ENCODE measurements at places on chromosomes 2 and 18.

DNA sequence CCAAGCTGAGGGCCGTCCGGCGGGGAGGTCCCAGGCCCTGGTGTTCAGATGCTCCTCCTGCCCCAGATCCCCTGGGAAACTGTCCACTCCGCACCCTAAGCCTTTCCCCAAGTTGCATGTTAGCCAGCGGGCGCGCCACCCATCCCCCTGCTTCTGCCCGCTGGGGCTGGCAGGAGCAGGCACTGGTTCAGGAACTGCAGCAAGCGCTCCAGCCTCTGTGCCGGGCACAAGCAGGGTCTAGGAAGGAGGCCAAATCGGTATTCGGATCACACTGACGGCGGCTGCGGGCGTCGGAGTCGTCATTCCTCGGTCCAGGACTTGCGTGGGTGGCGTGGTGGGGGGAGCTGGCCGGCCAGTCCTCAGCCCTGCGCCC is 53.7 kb downstream of the FAM168B start:
- DNase-seq, result no peak

GRCh38 chr18:72762515-72763122 is 105.2 kb downstream of the NETO1 start:
- DNase-seq, result peak; percentile 29

DNA sequence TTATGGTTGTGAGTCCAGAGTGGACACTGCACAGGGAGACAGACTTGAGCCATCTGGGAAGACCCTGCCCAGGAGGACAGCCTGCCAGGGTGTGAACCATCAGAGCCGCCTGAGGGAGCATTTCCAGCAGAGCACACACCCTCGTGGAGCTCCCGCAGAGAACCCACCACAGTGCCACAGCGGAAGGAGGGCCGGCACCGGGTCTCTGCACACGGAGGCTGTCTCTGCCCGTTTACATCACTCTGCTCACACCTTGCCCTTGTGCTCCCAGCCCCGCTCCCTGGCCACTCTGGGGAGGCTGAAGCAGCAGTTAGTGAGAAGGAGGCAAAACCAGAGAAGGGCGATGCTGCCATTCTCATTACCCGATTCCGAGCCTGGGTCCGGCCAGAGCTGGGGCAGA is 161.9 kb downstream of the KLHL29 start:
- no peak for DNase-seq

GRCh38 chr18:77750006-77750405 is 500.4 kb downstream of the GALR1 start:
- no peak for DNase-seq

- DNase-seq, result no peak
Observed at GRCh38 chr2:200472853-200473464, 36.9 kb downstream of the KCTD18 start.

DNA sequence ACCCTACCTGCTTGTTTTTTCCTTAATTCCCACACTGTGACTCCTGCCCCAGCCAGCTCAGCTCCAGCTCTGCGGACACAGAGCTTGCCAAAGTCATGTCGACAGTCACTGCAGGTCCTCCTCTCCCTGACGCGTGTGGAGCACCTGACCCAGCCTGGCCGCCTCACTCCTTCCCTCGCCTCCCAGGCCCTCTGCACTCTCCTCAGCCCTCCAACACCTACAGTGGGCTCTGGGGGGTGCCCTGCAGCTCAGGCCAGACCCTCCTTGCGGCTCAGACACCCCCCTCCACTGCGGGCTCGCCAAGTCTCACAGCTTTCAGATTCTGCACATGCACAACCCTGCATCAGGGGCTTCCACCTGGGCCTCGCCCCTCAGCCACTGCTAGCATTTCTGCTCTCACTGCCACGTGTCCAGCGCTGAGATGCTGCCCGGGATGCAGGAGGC is 68.3 kb downstream of the NDUFA10 start:
- no peak for DNase-seq

DNA sequence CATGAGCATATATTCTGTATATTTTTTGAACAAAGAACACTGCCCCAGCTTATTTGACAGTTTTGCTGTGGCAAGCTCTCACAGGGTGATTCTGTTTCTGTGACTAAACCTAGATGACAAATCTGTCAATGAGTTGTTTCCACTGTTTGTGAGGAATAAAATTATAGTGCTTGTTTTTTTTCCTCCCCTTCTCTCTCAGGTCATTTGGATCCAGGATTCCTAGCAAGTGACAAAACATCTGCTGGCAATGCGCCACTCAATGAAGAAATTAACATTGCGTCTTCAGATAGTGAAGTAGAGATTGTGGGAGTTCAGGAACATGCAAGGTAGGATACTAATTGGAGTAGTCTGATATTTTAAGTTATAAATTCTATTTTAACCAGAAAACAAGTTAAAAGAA is 149.3 kb downstream of the HAUS1 start:
- no peak for DNase-seq

- DNase-seq, result no peak
Observed at GRCh38 chr2:60413069-60413813, 140.2 kb downstream of the BCL11A start.

- no peak for DNase-seq
Observed at GRCh38 chr2:196186266-196186980, 15.0 kb upstream of the STK17B start.

- no peak for DNase-seq
Observed at GRCh38 chr18:78751664-78752063, 228.0 kb upstream of the SALL3 start.

GRCh38 chr2:236287656-236288055 is 23.4 kb upstream of the ASB18 start:
- no peak for DNase-seq

GRCh38 chr18:64365106-64365505 is 216.2 kb upstream of the LINC00305 start:
- DNase-seq, result no peak

- no peak for DNase-seq
Observed at GRCh38 chr2:171554991-171555615, 32.8 kb downstream of the CYBRD1 start.

- no peak for DNase-seq
Observed at GRCh38 chr2:230849633-230850357, 14.9 kb upstream of the ITM2C start.

DNA sequence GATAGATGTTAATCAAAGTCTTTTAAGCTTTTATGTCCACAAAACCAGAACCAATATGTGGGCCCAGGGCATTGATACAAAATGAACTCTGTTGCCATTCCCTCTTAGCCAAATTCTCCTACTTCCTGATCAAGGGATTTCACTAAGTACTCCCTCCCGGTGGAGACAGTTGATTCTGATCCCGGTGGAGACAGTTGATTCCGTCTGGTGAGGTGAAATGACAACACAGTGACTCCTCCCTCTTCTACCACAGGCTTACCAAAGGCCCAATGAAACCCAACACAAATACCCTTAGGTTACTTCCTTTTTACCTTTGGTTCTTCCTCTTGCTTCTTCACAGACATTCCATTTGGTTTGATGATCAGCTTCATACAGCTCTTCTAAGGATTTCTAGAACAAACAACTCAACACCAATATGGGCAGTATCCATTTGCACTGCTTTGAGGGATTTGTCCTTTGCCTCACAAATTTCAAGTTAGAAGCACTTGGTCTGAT is 153.8 kb downstream of the IKZF2 start:
- DNase-seq, result no peak

DNA sequence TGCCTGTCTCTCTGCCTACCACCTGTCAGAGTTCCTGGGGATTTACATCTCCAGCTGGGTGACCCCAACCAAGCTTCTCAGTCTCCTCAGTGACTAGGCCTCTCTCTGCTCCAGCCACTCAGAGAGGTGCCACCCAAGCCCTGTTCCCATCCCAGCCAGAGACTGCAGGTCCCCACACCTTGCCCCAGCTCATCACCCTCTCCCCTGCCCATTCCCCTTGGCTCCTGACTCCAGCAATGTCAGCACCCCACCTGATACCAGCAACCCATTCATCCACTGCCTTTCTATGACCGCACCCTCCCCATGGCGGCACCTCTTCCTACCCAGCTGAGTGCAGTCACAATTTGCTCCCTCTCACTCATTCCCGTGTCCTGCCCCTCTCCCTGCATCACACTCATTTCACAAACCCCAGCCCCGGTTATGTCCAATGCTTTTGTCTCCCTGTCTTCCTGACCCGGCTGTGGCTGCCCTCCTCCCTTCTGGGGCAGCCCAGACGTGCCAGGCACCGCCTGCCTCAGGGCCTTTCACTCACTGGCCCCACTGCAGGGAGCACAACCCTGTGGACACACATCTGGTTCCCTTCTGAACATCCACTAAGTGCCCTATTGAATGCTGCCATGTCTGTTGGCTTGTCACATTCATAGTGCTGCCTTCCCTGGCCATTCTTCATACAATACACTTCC is 494.8 kb upstream of the HS6ST1 start:
- no peak for DNase-seq

DNA sequence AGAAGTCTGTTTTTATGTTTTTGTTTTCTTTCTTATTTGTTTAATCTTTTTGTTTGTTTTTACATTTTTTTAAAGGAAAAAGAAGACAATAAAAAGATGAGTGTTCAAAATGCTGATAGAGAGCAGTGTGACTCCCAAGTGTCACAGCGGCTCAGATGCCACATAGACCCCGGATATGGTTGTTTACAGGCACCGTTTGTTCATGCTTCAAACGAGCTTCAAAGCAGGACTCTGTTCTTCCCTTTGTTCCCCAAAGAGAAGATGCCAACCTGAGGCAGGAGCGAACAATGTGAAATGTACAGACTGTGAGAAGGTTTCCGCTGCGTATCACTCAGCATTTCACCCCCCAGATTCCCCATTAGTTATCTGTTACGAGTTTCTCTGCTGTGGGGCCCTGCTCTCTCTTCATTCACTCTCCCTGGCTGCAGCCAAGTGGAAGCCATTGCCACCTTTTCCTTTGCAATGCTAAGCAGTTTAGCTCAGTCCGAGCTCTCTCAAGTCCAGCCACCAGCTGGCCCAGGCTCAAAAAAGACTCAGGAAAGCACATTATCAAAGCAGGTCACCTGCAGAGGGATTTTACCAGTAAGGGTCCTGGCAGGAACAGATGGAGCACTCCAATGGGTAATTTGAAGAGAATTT is 36.4 kb upstream of the PHLPP1 start:
- no peak for DNase-seq

DNA sequence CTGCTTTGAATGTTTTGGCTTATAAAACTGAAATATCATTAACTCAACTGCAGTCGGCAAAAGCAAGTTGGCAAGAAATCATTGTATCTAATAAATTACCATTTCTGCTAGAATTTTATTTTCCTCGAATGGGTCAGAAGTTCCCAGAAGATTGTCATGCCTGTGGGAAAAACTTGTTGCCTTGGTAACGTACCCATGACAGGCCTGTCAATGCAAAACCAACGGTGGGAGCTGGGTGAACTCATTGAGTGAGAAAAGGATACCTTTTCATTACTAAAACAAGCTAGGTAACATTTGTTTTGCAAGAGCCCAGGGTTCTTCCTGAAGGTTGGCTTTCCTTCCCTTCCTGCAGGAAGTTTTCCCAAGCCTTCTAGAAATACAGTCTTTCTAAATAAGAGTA is 9.5 kb downstream of the PLB1 start:
- DNase-seq, result no peak

DNA sequence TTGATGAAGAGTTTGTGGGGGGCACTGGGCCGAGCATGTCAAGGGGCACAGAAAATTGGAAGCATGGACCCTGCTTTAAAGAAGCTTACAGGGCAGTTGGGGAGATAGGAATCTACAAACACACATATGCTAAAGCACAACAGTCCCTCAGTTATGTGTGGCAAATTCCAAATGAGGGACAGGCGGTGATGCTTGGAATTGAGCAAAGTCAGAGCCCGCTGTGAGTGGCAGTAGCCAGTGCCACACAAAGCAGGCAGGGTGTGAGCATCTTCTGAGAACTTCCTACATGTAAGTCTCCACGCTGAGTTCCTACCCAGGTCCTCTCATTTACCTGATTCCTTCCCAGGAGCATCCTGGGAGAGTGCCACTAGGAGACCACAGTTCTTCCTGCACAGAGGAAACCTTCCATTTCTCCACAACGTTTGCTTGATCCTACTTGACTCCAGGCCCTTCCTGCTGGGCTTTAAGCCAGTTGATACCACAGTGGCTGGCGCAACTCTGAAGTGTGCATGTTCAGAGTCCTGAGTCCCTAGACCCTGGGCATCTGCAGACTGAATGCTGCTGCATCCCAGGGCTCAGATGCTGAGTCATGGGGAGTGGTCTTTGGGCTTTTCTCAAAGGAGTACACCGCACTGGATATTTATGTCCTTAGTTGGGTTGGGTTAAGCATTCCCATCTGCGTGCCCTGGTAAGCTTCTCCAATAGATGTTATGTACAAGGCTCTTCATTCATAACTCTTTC is 287.3 kb upstream of the REV1 start:
- no peak for DNase-seq
